GM12864 (cell line): ENCODE measurements at places on chromosomes 3 and 15.
A peak's percentile ranks its signal among the peaks of the same experiment; 100 is the strongest.

GRCh38 chr3:126711121-126711760, 7.2 kb downstream of the CHCHD6 start:
- no peak for DNase-seq

DNA sequence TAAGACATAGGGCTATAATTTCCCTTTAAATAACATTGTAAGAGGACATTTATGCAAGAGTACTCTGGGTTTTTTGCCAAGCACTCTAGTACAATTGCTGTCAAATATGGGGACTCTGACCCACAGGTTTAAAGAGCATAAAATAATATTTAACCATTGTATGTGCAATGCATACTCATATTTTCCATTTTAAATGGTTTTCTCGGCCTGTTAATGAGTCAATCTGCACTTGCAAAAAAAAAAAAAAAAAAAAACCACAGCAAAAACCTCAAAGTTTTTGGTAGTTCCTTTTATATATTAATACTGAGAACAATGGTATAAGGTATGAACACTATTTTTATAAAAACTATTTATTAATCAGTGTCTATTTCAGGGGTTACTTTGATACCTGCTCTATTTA, 304.0 kb upstream of the CBLB start:
- peak; percentile 24 for DNase-seq

DNA sequence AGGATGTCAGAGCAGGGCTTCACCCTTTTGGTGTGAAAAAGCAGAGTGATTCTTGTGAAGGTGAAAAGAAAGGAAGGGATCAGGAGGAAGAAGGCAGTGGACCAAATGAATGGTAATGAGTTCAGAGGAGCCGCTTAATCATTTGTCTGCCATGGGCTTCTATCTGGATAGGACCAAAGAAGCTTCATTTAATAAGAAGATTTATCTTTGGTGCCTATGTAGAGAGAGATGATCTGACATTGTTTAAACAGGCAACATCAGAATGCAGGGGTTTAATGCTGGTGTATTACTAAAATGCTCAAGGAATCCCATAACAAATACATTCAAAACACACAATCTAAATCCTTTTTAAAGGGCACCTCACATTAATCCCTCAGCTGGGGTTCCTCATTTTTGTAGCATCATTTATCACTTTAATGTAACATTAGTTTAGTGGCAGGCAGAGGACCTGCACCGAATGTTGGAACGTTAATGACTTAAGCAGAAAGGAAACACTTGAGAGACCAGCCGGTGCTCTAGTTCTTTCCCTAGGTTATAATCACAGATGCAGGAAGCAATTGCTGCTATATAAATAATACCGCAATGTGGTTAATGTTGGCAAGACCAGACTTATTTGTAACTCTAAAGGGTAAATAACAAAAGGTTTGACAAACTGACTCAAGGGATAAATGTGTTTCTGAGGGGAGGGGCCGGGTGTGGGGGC, 27.9 kb upstream of the IL1RAP start:
- no peak for DNase-seq

DNA sequence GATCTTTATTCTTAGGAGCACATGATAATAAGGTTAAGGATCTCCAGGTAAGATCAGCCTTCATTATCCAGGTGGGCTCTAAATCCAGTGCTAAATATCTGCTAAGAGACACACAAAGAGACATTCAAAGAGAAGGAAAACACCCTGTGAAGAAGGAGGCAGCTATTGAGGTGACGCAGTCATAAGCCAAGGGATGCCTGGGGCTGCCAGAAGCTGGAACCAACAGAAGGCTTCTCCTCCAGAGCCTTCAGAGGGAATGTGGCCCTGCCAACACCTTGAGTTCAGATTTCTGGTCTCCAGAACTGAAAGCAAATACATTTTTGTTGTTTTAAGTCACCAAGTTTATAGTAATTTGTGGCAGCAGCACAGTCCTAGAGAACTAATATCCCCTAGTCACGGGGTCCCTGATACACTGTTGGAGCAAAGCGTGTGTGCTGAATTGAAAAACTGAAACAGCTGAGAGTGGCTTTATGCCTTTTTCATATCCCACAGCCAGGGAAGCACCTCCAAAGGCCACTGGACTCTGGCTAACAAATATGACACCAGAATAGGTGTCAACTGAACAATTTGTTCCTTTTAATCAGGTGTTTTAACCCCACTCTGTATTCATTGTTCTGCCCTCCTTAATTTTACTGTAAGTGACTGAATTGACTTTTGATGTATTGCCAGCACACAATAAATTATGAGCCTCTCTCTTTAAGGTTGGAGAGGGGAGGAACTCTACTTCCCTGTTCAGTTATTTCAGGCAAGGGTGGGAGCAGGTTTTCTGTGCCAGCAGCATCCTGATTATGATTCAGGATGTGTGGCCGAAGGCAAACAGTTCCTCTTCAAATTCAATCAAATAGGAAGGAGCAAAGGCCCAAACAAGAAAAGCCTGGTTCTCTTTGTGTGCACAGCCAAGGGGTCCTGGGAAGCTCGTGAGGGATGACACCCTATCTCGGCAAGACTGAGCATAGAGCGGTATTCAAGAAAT, 151.8 kb upstream of the HES1 start:
- DNase-seq, result no peak

DNA sequence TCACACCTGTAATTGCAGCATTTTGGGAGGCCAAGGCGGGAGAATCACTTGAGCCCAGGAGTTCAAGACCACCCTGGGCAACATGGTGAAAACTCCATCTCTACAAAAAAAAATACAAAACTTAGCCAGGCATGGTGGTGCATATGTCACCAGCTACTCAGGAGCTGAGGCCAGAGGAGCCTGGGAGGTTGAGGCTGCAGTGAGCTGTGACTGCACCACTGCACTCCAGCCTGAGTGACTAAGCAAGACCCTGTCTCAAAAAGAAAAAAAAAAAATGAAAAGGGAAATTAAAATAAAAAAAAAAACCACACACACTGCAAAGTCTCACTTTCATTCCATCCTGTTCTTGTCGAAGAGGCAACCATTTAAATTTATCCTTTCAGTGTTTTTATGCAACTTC, 100.8 kb upstream of the PIAS1 start:
- DNase-seq, result no peak

DNA sequence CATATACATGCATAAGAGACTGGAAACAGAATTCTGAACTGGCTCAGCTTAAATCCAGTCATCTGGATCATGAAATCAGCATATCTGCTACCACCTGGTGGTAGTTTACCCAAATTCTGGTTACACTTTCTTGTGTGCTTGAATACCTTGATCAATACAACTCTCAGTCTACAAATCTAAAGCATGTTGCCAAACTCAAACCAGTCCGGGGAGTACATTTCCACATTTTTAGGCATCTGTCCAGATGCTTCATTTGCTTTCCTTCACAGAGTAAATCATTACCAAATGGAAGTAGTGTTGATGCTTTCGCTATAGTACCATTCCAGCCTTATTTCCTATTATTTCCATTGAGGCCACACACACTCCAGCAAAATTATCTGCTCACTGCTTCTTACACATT, 126.4 kb downstream of the P2RY1 start:
- peak; percentile 12 for DNase-seq

- DNase-seq, result no peak
Observed at GRCh38 chr3:67239353-67239752, 241.2 kb downstream of the KBTBD8 start.

DNA sequence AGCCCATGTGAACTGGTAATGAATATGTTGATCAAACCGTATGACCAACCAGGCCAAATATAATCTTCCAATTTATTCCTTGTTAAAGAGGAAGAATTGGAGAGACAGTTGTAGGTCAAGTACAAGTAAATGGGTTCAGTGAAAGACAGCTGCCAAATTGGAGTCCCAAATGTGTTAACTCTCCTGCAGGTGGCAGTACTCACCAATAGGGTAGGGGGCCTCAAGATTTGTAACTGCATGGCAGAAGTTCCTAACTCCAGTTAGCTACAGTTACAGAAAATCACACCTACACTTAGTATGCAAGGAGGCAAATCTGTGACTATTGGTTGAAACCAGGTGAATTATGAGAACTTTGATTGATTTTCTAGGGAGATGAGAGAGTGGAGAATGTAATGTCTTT, 278.0 kb downstream of the ZBBX start:
- no peak for DNase-seq

DNA sequence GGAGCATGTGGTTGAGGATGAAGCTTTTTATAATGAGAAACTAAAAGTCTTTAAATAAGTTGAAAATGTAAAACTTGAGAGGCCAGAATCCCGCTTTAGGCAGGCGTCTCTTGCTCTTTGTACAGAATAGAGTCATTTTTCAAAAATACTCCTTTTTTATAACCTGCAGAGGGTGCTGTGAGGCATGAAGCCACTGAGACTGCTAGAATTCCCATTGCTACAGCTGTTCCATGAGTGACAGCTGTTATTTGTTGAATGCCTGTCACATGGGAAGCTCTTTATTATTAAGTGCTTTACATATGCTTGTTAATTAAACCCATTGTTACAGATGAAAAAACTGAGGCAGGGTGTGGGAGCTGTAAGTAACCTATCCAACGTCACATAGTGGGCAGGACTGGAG, 18.5 kb downstream of the MINAR1 start:
- DNase-seq, result no peak

DNA sequence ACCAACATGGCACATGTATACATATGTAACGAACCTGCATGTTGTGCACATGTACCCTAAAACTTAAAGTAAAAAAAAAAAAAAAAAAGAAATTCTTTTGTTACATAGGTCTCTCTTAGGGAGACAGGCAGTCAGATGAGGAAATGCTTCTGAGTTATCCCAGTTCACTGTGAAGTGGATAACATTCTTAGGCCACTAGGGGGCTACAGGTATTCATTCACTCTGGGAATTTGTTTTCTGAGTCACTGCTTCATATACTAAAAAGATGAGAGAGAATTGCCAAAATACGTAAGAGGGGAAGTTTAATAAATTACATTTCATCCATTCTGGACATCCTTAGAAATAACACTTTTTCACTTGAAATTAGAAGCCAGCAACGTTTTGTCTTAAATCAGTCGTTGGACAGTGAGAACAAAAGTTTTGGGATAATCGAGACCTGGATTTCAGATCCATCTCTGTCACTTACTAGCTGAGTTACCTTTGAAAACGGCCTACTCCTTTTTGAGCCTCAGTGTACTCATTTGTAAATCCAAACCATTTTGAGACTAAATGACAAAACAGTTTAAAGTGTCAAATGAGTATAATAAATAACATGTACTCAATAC, 738.4 kb upstream of the ALCAM start:
- no peak for DNase-seq

DNA sequence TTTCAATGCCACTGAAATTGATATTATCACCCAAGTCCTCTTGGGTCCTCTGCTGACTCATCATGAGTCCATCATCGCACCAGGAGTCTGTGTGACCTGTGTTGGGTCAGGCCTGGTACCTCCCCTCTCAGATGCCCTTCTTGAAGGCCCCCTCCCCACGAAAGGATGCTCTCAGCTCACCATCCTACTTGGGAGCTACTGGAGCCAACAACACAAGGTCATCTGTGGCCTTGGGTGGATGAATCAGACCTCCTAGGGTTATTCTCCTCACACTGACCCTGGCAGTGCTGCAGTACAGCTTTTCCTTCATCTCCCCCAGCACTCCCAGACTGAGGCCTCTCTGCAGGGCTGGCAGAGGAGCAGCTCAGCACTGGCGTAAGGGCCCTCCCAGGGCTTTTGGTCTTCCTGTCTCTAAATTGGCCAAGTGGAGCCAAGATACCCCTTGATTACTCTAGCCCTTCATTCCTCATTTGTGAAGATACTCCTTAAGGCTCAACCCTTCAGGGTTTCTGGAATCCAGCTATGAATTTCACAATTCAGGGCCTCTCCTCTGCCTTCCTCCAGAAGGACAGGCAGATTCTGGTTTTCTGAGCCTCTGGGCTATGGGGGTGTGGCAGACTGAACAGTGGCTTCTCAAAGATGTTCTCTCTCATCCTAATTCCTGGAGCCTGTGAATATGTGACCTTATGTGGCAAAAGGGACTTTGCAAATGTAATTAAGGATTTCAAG, 80.7 kb upstream of the GSK3B start:
- DNase-seq, result no peak

DNA sequence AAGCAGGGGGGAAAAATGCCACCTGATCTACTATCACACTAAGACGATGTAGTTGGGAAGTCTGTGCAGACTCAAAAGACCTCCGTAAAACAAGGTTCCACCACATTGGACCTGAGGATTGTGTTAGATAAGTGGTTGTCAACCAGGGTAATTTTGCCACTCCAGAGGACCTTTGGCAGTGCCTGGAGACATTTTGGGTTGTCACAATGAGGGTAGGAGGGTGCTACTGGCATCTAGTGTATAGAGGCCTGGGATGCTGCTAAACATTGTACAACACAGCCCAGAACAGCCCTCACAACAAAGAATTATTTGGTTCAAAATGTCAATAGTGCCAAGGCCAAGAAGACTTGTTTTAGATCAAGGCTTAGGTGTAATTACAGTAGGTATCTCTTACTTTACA, 14.6 kb upstream of the ZBED2 start:
- DNase-seq, result no peak

DNA sequence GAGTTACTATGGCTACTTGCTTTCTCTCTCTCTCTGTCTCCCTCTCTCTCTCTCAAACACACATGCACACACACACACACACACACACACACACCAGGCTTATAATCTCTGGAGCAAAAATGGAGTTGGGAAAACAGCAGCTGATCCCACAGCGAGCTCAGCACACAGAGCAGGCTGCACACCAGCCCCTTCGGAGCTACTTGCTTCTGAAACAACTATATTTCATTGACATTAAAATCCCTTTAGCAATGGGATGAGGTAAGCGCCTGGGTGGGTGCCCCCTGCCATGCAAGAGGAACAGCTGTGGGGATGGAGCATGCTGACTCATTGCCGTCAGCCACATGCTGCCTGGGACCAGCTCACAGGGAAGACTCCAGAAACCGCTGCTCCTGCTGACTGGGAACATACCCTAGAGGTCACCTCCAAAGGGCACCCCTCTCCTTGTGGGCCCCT, 45.7 kb downstream of the B3GNT5 start:
- DNase-seq, result no peak

- DNase-seq, result peak; percentile 26
Observed at GRCh38 chr3:35908366-35909232, 269.3 kb downstream of the ARPP21 start.

DNA sequence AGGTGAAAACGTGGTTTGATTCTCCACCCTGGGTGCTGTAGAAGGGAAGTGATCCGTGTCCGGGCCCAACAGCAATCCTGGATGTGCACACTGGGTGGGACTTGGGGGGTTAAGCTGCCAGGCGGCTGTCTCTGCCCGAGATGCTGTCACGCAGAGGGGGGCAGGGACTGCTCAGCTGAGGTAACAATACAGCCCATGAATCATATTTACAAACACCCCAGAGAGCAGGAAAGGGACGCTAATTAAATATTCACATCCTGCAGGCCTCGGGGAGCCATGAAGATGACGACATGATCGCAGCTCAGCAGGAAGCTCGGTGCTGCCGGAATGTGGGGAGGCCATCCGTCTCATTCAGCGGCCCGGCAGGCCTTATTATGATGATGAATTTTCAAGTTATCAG, 17.9 kb upstream of the CRABP1 start:
- DNase-seq, result no peak
